CD4-positive, alpha-beta memory T cell (primary cell): ENCODE measurements at places on chromosomes 6 and 20.
A peak's percentile ranks its signal among the peaks of the same experiment; 100 is the strongest.

DNA sequence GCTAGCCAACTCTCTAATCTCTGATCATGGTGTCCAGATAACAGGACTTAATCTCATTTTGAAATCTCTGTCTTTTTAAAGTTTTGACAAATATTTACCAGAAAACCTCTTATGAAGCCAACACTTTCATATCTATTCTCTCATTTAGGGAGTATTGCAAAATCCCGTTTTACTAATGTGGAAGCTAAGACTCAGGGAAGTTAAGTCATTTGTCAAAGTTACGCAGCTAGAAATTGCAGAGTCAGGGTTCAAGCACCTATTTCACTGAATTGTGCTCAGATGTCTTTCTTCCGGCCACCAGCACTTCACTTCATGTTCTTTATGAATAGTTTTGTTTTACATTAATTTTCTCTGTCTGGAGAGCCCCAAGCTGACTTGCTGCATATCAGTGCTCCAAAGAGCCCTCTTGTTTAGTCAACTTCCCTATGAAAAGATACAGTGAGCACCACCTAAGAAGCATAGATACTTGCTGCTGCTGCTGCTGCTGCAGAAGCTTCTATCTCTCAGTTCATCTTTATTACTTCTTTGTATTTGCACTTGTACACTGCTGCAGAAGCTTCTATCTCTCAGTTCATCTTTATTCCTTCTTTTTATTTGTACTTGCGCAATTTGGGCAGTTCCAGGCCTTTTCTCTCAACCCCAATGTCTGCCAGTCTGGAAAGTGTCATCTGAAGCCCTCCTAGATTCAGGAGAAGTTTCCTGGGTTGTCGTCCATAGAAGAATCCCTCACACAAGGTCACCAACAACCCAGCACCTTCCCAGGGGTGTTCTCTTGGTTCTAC lies 329.7 kb downstream of the MAFB start:
- DNase-seq = no peak

DNA sequence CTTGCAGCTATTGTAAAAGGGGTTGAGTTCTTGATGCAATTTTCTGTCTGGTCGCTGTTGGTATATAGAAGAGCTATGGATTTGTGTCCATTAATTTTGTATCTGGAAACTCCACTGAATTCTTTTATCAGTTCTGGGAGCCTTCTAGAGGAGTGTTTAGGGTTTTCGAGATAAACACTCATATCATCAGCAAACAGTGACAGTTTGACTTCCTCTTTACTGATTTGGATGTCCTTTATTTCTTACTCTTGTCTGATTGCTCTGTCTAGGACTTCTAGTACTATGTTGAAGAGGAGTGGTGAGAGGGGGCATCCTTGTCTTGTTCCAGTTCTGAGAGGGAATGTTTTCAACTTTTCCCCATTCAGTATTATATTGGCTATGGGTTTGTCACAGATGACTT lies 120.8 kb upstream of the SSTR4 start:
- DNase-seq = no peak

GRCh38 chr6:143376375-143376774 lies 74.1 kb downstream of the ADAT2 start:
- no peak for DNase-seq

DNA sequence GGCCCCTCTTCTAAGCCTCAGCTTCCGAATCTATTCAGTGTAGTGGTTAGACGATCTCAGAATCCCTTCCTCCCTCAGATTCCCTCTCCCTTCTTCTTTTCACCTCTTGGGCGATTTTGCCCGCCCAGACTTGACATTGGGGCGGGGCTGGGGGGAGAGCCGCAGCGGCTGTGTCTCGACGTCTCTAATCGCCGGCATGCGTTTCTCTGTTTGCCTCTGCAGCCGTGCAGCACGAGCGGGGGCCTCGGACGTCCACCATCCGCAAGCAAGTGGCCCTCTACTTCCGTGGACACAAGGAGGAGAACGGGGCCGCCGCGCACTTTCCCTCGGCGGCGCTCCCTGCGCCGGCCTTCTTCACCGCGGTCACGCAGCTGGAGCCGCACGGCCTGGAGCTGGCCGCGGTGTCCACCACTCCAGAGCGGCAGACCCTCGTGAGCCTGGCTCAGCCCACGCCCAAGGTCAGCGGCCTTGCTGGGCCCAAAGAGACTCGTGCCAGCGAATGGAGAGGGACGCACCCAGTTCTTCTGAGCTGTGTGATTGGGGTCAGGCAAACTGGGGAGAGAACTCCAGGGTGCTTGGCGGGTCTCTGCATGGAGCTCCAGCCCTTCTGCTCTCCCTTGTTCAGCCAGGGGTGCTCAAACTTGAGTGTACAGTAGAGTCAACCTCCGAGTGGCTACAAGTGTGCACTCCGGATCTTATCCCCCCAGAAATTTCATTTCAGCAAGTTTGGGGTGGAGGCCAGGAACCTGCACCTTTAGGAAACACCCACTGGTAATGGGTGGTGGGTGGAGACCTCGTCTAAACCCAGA lies 10.7 kb downstream of the NR2E1 start:
- DNase-seq = no peak

GRCh38 chr20:9161311-9161710 lies 92.4 kb downstream of the PLCB4 start:
- DNase-seq = no peak

GRCh38 chr6:67640484-67640883 lies 994.6 kb upstream of the ADGRB3 start:
- DNase-seq = no peak

- no peak for DNase-seq
Observed at GRCh38 chr6:150072201-150072600, 3.3 kb upstream of the ULBP3 start.

DNA sequence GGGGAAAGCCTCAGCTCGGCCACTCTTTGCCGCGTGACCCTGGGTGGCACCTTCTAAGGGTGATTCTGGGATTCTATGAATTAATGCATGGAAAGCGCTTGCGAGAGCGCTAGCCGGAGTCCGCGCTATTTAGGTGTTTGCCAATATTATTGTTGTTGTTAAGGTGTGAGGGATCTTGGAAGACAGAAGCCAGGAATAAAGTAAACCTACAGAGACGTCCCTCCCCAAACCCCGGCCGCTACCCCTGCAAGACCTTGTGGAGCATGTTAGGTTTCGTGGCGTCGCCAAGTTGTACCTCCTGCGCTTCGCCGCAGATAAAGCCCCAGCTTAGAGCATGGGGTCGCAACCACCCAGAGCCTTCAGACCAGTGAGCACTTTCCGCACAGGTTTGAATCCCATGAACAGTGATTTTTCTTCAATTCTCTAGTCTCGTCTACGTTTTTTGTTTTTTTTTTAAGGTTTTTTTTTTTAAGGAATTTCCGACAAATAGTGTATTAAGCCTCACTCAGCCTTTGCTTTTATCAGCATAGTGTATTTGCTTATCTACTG lies 16.9 kb upstream of the ZSCAN9 start:
- DNase-seq = no peak

DNA sequence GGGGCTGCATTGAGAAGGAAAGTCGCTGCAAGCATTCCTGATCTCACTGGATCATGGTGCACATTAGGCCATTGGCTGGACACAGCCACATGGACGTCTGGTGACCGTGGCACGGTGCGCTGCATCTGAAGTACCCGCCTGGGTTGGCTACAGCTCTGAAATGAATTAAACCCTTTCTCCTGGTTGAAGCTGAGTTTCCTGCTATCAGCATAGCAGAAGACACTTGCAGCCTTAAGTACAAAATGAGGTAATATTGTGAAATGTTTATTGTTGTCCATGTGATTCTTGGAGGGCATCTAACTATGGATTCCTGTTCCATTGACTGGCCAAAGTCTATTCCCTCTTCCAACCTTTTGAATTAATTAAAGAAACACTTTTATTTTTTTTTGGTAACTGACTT lies 89.8 kb upstream of the ADTRP start:
- DNase-seq = no peak

GRCh38 chr6:44072452-44072958 lies 54.7 kb downstream of the MRPL14 start:
- no peak for DNase-seq

- DNase-seq = no peak
Observed at GRCh38 chr6:24547243-24547642, 52.5 kb downstream of the ALDH5A1 start.

DNA sequence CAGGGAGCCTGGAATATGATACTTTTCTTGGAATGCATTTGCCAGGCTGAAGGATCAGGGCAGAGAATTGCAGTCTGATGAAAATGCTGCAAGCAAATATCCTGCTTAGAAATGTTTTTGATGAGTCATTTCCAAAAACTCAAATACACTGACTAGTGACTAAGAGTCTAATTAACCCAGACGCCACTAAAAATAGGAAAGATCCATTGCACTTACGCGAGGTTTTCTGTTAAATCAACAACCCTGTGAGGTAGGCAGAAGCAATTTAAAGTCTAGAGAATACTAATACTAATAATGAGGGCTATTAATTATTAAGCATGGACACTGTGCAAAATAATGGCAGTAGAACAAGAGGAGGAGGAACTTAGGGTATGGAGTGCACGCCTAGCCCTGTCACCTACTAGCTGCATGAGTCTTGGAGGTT lies 130.1 kb upstream of the DOK5 start:
- no peak for DNase-seq

GRCh38 chr20:37240337-37241067 lies 21.1 kb downstream of the GHRH start:
- no peak for DNase-seq

GRCh38 chr6:139852488-139853140 lies 478.2 kb upstream of the CITED2 start:
- no peak for DNase-seq

- peak; percentile 89 for DNase-seq
Observed at GRCh38 chr6:16761471-16762267, 409 bp upstream of the ATXN1 start.

GRCh38 chr6:73477407-73477806 lies 15.9 kb downstream of the MTO1 start:
- DNase-seq = no peak

DNA sequence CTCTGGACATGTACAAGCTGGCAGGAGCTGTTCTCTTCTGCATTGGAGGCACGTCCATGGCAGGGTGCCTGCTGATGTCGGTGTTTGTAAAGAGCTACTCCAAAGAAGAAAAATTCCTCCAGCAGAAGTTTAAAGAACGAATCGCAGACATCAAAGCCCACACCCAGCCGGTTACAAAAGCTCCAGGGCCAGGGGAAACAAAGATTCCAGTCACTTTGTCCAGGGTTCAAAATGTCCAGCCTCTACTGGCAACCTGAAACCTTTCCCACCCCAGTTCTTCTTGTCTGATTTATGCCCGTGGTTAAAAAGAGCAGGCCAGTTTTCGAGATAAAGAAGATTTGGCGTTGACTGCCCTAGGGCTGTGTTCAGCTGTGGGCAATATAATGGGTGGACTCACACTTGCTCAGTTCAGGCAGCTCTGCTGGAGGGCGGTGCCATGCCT lies 19.7 kb downstream of the NRSN1 start:
- DNase-seq = no peak

- no peak for DNase-seq
Observed at GRCh38 chr6:33018904-33019303, 9.5 kb upstream of the HLA-DOA start.

GRCh38 chr6:150086026-150086425 lies 17.1 kb upstream of the ULBP3 start:
- DNase-seq = no peak

- DNase-seq = no peak
Observed at GRCh38 chr20:21826976-21827375, 121.5 kb downstream of the PAX1 start.

GRCh38 chr6:47169785-47170616 lies 127.9 kb upstream of the ADGRF1 start:
- no peak for DNase-seq

DNA sequence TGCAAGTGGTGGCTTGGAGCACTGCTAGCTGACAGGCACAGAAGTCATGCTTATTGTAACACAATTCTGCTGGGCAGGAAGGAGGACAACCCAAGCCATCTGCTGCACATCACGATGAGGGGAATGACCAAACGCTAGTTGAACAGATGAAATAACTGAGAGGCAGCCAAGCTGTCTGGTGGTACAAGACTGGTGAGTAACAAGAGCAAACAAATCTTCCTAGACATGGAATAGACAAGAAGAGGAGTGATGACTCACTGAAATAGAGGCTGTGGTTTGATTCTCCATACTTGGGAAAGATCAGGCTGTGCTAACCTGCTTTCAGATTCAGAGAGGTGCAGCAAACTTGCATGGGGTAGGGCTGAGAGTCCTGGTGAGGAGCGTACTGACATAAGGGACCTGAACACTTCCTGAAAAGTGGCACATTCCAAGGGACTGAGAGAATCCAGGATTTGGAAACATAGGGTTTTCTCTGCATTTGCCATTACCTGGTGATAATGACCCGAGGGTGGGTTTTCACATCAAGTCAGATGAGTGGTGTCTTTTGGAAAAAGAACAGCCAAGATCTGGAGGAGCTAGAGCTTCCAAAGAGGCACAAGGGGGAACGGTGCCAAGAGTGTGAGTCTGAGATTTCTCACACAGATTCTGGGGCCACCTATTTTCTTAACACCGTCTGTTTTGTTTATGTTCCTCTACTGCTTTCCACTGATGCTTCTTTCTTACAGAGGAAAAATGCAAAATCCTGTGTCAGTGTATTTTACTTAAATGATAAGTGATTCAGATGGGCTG lies 60.0 kb downstream of the PRL start:
- DNase-seq = no peak

DNA sequence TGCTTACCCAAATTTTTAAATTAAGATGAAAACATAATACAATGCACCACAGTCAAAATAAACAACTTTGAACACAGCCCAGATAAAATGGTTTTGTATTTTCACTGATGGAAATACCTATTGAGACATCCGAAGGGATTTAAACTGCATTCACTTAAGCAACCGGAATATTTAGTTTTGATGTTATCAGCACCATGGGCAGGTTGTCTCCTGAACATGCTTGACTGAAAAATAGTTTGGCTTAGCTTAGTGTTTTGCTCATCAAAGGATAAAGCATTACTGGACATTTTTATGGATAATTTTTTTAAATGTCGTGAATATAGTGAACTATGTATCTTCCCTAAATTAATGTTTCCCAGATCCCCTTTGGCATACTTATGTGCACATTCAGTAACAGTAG lies 177.5 kb downstream of the GJA1 start:
- no peak for DNase-seq

DNA sequence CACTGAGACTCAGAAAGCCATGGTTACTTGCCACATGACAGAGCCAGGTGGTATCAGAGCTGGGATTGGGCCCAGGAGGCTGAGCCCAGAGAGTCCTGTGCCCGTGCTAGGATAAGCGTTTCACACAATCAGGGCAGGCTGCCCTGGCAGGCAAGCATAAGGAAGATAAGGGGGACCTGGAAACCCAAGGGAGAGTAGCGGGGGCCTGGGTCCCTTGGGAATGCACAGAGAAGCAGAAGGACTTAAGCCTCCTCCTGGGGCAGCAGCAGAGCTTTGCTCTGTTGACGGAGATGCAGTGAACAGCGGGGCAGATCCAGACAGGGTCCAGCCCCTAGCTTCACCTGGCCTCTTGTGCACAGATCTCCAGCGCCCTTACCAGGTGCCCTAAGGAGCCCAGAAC lies 8.7 kb downstream of the TRIB3 start:
- no peak for DNase-seq

DNA sequence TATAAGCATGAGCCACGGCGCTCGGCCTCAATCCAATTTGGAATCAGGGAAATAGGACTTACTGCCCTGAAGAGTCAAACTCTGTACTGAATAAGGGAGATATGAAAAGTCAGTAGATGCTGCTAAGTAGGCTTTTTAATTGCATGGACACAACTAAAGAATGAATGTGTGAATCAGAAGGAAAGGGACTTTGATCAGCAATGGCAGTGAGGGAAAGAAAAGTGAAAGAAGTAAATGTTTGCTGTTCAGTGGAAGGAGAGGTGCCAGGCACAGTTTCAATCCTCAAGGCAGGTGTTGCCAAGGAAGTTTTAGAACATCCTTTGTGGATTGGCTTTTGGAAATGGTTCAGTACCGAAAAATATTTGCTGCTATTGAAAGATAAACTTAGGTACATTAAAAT lies 62.2 kb upstream of the GCM1 start:
- no peak for DNase-seq

GRCh38 chr6:6599468-6599873 lies 11.0 kb downstream of the LY86 start:
- DNase-seq = no peak
